ENCODE measurements at places on chromosomes 11 and 22. TPM values are rescaled to one million over a fixed set of nuclear protein-coding genes. Genes with fewer than 3 reads are reported as not detected.
A peak's percentile ranks its signal among the peaks of the same experiment; 100 is the strongest.

The OR10D3 gene
- total RNA-seq: not detected

The OR56A1 gene
- 0.13 TPM for total RNA-seq

The GPR83 gene
- total RNA-seq: 0.62 TPM

The MMP27 gene
- not detected for total RNA-seq

The VSIG10L2 gene
- not detected for total RNA-seq

The RASGRP2 gene
- total RNA-seq: 39.7 TPM

GRCh38 chr11:110093407-110094297 lies 460 bp downstream of the ZC3H12C start:
- peak; percentile 83 for DNase-seq

- DNase-seq: no peak
These were observed 185.3 kb downstream of the DYNC2H1 start for GRCh38 chr11:103294516-103294915.

GRCh38 chr11:73375830-73376159 lies 404 bp upstream of the RELT start:
- DNase-seq: no peak

- peak; percentile 25 for DNase-seq
These were observed 36.1 kb downstream of the TPBGL start for GRCh38 chr11:75276686-75277085.

DNA sequence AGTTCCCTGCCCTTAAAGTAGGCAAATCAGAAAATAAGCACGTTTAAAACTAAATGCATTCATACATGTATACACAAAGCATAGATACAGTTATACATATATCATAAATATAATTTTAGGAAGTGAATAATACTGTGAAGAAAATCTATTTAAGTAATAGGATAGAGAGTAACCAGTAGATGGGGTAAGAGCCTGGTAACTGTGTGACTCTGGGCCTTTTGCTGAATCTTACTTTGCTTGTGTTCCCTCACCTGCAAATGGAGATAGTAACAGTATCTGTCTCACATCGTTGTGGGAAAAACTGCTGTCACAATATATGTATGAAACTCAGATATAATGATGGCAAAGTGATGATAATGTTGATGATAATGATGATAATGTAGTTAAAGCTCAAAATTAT lies 29.9 kb downstream of the MS4A2 start:
- no peak for DNase-seq

DNA sequence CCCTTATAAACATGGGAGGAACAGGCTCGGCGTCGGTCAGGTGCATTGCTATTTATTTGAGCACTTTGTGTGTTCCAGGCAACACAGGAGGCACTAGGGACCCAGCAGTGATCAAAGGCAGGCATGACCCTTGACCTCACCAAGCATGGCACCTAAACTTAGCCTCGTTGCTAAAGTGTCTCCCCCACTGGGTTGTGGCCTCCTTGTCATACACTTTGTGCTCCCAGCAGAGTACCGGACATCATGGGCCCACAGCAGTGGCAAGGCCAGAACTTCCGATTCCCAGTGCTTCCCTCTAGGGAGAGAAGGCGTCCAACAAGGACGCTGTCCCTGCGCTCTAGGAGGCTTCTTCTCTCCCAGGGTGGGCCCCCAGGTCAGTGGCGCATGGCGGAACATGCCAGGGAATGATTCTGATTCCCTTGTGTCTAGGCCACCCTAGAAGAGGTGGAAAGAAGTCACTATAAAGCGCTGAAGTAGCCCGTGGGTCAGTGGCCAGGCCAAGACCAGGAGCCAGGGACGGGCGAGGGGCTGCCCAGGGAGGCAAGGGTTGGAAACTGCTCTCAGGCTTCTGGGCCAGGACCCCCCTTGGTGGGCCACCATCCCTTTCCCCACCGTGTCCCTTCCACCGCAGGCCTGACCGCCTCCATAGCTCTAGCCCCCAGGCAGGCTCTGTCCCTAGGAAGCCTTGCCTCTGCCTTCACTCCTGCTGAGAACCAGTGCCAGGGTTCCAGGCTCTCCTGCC lies 19.7 kb downstream of the TOM1 start:
- no peak for DNase-seq

- peak; percentile 41 for DNase-seq
These were observed 3.1 kb downstream of the GRIK4 start for GRCh38 chr11:120514541-120515121.

- DNase-seq: no peak
These were observed 34.4 kb downstream of the PRCP start for GRCh38 chr11:82865841-82866240.

DNA sequence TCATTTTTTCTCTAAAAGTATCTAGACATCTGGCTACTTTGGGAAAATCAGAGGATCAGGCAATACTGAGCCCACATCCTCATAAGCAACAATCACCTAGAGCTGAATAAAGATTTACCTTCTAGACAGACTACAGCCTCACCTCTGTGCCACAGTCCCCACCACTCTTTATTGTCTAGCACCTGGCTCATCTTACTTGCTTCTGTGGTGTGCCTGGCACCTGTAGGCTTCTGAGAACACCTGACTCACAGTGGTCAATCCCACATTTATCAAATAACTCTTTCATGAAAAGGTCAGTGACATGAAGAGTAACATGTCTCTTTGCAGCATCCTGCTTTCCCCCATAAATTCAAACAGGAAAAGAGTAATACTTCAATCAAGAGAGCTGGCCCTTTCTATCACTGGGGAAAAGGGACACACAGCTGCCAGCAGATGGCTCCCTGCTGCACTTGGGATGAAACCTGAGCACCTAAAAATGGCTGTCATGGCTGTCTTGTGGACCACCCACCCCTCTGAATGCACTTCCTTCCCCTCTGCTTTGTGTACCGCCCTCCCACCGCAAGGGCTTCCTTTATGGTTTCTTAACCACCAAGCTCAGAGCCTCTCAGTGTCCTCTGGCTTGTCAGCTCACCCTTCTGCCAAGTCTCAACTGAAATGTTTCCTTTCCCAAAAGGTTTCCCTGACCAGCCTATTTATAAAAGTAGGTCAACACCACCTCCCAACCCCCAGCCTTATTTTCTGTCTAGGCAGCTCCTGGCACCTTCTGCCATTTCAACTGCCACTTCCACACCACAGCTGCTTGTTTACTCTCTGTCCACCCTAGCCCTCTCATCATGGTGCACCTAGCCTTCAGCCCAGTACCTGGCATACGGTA lies 9.3 kb downstream of the TFIP11 start:
- no peak for DNase-seq

Data from sciatic nerve (tissue), 2 donors.